ENCODE measurements at places on chromosomes 7 and 10.

GRCh38 chr10:97169911-97170693 is 15.7 kb downstream of the SLIT1 start:
- no peak for DNase-seq

DNA sequence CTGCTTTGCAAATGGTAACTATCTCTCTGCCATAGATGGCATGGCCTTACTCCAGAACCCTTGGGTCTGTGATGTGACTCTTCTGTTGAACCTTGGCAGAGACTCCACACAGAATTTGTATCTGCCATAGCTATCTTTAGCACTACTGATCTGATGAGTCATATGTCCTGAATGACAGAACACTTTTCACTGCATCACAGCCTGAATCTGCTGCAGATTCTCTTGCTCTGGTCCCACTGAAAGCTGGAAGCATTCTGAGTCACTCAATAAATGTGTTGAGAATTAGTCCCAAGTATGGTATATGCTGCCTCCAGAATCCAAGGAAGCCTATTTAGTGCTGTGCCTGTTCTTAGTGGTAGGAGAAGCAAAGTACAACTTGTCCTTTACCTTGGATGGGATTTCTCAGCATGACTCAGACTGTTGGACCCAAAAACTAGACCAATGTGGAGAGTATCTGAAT is 39.5 kb upstream of the ANKRD1 start:
- DNase-seq, result no peak

GRCh38 chr10:42781893-42782445 is 626 bp upstream of the BMS1 start:
- no peak for DNase-seq

DNA sequence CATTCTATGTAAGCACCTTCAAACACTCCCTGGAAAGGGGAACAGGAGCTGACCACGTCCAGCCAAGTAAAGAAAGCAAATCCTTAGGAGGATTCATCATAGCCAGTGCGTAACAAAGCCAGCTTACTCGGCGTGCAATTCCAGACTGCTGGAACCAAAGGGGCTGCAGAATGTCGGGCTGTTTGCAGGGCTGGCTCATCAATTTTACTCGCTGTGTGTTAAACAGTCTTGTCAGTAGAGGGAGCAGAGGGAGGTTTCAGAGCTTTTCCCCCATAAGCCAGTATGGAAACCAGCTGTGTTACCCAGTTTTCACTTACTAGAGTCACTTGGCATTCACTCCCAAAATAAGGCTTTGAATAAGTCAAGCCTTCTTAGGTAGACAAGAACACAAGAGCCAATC is 127.1 kb downstream of the KMT2E start:
- no peak for DNase-seq

DNA sequence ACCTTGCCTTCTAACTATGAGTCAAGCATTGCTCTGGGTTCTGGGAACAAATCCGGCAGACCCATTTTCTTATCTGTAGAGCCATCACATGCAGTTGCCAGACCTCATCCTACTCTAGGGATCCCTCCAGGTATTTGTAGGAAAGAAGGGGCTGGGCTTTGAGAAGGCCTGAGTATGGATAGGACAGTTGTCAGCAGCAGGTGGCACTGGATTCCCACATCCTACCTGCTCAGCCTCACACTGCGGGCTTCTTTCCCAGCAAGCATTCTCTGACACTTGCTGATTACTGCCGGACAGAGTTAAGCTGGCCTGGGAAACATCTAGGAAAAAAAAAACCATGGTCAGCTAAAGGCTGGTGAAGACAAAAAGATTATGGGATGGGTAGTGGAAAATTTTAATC is 224.1 kb downstream of the CCSER2 start:
- DNase-seq, result no peak

DNA sequence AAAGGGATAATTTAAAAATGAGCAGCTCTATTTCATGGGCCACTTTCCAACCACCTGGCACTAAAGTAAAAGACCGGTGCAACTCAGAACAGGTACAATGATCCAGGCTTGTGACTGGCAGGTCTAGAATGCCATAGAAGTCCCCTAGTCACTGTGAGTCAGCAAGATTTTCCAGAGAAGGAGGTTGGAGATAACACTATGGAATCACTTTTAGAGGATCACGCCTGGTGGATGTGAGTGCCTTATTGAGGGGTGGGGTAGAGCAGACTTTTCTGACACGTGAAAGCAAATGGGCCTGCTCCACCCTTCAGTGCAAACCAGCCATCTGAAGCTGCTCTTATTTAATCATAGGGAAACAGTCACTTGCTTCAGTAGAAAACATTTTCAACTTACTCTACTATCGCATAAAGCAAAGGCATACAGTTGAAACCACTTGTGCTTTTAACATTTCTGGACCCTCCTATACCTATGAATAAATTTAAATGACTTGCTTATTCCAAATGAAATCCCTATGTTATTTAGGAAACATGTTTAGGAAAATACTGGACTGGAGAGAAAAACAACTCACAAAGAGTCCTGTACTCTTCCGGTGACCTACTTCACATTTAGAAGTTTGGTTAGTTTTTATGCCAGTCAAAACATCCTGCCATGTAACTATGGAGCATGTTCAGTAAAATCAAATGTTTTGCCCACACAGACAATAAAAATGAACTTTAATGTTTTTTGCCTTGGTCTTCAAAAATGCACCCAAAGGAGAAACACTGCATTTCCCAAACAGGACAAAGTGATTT is 21.5 kb upstream of the AKR1C1 start:
- DNase-seq, result peak; percentile 54

- DNase-seq, result no peak
Observed at GRCh38 chr7:102129636-102130370, 156.9 kb upstream of the SH2B2 start.

DNA sequence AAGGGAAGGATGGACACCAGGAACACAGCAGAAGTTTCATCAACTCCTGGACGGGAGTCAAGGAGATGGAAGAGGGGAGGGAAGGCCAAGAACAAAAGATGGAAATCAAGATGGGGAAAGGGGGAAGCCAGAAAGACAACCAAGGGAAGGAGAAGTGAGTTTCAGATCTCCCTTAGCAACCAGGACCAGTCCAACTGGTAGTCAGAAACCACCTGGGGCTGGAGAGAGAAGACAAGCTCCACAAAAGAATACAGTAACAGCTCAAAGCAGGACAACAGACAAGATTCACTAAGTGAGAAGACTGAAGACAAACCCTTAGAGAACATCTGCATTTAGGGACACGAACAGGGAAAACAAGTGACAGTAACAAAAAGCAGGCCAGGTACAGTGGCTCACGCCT is 30.6 kb downstream of the CDCA7L start:
- DNase-seq, result no peak

GRCh38 chr10:393106-393745 is 258.0 kb downstream of the ZMYND11 start:
- no peak for DNase-seq

DNA sequence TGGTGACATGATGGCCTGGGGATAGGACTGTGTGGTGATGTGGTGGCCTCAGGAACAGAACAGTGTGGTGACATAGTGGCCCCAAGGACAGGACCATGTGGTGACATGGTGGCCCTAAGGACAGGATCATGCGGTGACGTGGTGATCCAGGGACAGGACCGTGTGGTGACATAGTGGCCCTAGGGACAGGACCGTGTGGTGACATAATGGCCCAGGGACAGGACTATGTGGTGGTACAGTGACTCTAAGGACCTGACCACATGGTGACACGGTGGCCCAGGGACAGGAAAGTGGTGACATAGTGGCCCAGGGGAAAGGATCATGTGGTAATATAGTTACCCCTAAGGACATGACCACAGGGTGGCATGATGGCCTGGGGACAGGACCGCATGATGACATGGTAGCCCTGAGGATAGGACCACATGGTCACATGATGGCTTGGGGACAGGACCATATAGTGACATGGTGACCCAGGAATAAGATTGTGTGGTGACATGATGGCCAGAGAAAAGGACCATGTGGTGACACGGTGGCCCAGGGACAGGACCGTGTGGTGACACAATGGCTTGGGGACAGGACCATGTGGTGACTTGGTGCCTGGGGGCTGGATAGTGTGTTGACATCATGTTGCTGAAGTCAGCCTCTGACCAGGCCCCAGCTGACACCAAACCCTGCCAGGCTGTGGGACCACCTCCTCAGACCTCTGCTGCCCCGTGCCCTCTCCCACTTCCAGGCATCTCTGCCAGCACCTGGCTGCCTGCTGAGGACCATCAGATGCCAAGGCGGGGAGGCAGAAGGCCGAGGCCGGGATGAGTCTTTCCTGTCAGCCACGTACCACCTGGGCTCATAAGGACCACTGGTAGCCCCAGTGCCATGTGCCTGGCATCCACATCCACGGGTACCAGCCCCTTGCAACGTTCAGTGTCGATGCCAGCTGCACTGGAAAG is 99.5 kb downstream of the ADAM12 start:
- no peak for DNase-seq

DNA sequence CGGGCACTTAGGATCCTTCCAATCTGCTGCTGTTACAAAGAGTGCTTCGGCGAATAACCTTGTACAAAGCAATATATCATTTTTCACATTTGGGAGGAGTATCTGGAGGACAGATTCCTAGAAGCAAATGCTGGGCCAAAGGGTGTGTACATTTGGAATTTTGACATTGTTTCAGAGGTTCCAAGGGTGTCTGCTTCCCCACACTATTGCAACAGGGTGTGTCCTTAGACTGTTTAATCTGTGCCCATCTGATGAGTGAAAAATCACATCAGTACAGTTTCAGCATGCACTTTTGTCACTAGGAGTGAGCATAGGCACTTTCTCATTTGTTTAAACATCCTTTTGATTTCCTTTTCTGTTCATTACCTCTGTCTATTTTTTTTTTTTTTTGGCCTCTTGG is 8.6 kb upstream of the ELFN1 start:
- DNase-seq, result no peak

DNA sequence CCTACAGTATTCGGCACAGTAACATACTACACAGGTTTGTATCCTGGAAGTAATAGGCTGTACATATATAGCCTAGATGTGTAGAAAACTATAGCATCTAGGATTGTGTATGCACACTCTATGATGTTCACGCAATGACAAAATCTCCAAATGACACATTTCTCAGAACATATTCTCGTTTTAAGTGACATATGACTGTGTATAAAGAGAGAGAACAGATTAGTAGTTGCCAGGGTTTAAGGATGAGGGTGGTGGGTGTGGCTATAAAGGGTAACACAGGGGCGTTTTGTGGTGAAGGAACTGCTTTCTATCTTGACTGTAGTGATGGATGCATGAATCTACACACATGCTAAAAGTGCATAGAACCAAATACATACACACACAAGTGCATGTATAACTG is 101.2 kb downstream of the ARL4A start:
- no peak for DNase-seq

GRCh38 chr7:141648276-141649114 is 53.5 kb downstream of the DENND11 start:
- no peak for DNase-seq

GRCh38 chr7:106347229-106347833 is 62.5 kb upstream of the NAMPT start:
- no peak for DNase-seq

GRCh38 chr10:125515571-125515970 is 167.4 kb downstream of the TEX36 start:
- no peak for DNase-seq

GRCh38 chr7:38453168-38453567 is 178.0 kb downstream of the AMPH start:
- no peak for DNase-seq

DNA sequence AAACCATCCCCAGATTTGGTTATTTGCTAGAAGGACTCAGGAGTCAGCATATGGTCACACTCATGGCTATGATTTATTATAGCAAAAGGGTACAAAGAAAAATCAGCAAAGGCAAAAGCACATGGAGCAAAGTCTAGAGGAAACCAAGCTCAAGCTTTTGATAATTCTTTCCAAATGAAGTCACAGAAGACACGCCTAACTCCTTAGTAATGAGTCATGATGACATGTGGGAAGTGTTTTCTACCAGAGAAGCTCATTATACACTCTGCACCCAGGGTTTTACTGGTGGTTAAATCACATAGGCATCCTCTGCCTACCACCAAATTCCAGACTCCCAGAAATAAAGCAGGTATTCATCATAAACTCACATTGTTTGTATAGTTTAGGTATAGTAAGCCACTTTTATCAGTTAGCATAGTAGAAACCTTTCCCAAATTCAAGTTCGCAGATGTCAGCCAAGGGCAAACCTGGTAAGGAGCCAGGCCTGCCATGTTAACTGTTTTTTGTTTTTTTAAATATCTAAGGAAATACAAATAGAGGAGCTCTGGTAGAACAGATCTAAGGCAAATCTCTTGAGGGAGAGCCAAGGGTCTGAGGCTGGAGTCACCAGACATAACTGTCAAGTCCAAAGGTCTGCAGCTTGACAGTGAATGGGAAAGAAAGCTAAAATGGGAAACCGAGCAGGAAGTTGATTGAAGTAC is 15.4 kb upstream of the HIBADH start:
- peak; percentile 40 for DNase-seq

Measured in hematopoietic multipotent progenitor cell treated with erythropoietin and hydrocortisone succinate and interleukin-3 and kit ligand, for 15 days (in vitro differentiated cells).